Osteocyte (in vitro differentiated cells): ENCODE measurements at places on chromosomes 6 and 20. TPM values are rescaled to one million over a fixed set of nuclear protein-coding genes. Genes with fewer than 3 reads are reported as not detected.

STMND1 gene
- not detected in 2 replicates for total RNA-seq

PLEKHG1 gene
- 3.3 and 4.3 TPM in 2 replicates for total RNA-seq

AVP gene
- not detected in 2 replicates for total RNA-seq

MCHR2 gene
- total RNA-seq = not detected in 2 replicates

CRISP3 gene
- total RNA-seq = not detected in 2 replicates

SGK2 gene
- total RNA-seq = 0.52 and 2.5 TPM in 2 replicates

DNA sequence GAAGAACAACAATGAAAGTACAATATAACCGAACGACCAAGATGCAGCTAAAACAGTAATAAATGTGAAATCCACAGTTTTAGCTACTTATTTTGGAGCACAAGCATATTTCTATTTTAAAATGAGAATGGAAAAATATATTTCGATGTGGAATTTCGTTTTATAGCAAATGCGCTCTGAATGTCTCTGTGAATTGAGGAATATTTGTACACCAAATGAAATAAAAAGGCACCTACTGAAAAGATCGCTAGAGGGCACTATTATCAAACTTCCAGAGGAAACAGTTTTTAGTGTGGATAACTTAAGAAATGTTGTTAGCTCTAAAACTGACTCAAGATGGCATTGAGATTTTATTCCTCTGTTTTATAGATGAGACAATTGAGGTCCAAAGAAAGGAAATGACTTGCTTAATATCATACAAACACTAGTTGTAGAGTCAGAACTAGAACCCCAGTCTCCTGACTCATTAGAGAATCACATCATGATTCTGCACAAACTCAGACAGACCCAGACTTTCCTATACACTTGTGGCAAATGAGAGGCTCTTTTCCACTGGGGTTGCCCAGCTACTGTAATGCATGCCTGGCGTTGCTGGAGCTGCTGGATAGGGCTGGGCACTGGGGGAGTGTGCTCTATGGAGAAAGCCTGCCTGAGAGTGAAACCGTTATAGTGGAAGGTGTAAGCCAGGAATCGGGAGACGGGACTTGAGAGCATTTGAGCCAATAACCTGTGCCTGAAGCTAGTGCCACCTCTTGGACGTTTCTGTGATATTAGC is 51.9 kb downstream of the GCLC start:
- DNase-seq = no peak
- peaks cover 27% of the 10 kb centered on the region for H3K4me1 ChIP-seq
- H3K4me3 ChIP-seq = no peak overlapping the region
- peaks cover 2% of the 10 kb centered on the region for H3K36me3 ChIP-seq
- H3K27me3 ChIP-seq = peaks cover 22% of the 10 kb centered on the region

DNA sequence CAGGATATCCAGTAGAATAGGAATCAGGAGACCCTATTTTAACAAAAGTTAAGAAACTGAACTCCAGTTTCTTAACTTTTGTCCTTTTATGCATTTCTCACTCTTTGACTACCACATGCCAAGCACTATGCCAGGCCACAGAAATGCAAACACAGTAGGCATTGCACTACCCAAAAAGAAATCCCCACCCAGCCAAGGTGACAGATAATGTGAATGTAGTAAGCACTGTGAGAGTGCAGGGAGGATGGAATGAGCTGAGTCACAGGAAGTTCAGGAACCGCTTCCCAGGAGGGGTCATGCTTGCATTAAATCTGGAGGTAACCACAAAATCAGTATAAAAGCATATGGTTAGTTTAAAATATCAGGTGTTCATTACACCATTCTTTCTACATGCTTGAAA is 20.1 kb upstream of the FAM83C start:
- H3K27ac ChIP-seq = peak overlapping the region; percentile 75
- peaks cover 70% of the 10 kb centered on the region for H3K4me1 ChIP-seq
- no peak overlapping the region for H3K4me3 ChIP-seq
- H3K27me3 ChIP-seq = no peaks in the 10 kb centered on the region
- no peak for DNase-seq

DNA sequence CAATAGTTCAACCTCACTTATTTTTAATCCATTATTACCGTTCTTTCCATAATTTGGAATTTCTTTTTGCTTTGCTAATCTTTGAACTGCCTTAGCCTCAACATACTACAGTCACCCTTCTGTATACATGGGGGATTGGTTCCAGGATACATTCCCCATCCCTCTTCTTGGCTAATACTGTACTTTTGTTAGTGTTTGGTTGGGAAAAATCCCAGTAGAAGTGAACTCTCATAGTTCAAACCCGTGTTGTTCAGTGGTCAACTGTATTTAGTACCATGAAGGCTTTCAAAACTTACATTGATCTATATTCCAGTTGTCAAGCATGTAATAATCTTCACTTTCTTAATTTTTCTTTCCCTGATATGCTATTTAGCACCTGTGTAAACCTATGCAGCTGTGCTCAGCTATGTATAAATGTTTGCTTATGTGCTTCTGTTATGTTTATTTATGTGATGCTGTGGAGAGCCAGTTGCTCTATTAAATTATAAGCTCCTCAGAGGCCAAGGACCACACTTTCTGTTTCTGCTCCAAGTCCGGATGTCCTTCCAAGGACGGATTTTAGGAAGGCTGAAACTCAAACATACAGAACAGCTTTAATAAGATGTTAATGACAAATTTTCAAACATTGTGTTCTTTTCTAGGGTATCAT is 33.3 kb upstream of the LAMA4 start:
- H3K27ac ChIP-seq = no peak overlapping the region
- DNase-seq = no peak
- H3K4me3 ChIP-seq = no peak overlapping the region
- peaks cover 33% of the 10 kb centered on the region for H3K4me1 ChIP-seq
- no peaks in the 10 kb centered on the region for H3K36me3 ChIP-seq
- H3K27me3 ChIP-seq = no peaks in the 10 kb centered on the region

- H3K27ac ChIP-seq = no peak overlapping the region
- H3K36me3 ChIP-seq = no peaks in the 10 kb centered on the region
- no peak for DNase-seq
- no peaks in the 10 kb centered on the region for H3K27me3 ChIP-seq
- H3K4me3 ChIP-seq = no peak overlapping the region
These were observed 5.8 kb upstream of the MAP3K5 start for GRCh38 chr6:136798044-136798443.

GRCh38 chr20:60095456-60095855 is 137.2 kb downstream of the CDH26 start:
- H3K4me3 ChIP-seq = no peak overlapping the region
- no peaks in the 10 kb centered on the region for H3K27me3 ChIP-seq
- no peaks in the 10 kb centered on the region for H3K4me1 ChIP-seq

- peaks cover 44% of the 10 kb centered on the region for H3K27me3 ChIP-seq
- no peak overlapping the region for H3K27ac ChIP-seq
- H3K4me3 ChIP-seq = no peak overlapping the region
- H3K36me3 ChIP-seq = no peaks in the 10 kb centered on the region
These were observed 64.3 kb upstream of the PAK5 start for GRCh38 chr20:9903048-9903655.

GRCh38 chr6:55955684-55956083 is 80.3 kb upstream of the BMP5 start:
- H3K27me3 ChIP-seq = no peaks in the 10 kb centered on the region
- H3K27ac ChIP-seq = no peak overlapping the region
- H3K4me3 ChIP-seq = no peak overlapping the region
- H3K4me1 ChIP-seq = peaks cover 6% of the 10 kb centered on the region
- H3K36me3 ChIP-seq = no peaks in the 10 kb centered on the region

DNA sequence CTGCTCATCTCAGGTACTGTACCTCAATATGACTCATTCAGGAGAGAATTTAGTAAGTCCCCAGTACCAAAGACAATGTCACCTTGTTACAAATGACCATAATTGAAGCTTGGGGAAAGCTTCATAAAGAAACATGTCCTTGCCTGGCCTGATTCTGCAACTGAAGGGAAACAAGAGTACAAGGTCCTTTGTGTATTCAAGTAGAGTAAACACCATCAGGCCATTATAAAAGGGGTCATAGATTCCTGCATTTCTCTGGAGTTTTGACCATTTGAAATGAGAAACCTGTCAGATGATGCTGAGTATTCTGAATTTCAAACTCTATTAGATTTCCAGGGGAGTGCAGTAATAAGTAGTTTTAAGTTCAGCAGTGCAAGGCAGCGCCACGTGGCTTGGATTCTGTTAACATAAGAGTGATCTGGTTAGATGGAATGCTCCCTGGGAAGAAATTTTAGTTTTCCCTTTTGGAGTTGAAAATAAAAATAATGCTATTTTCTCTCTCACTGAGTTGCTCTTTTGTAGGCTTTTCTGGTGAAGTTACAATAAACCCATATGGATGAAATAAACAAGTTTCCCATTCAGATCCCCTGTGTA is 1054.3 kb downstream of the EPHA7 start:
- H3K27ac ChIP-seq = no peak overlapping the region
- no peak overlapping the region for H3K4me3 ChIP-seq
- no peak for DNase-seq
- peaks cover 10% of the 10 kb centered on the region for H3K4me1 ChIP-seq

GRCh38 chr20:38730989-38731737 is 6.9 kb downstream of the SLC32A1 start:
- peaks cover 3% of the 10 kb centered on the region for H3K36me3 ChIP-seq
- H3K27ac ChIP-seq = no peak overlapping the region
- DNase-seq = no peak
- H3K4me3 ChIP-seq = peak overlapping the region; percentile 45
- peaks cover 94% of the 10 kb centered on the region for H3K27me3 ChIP-seq

GRCh38 chr6:91299544-91300491 is 712.9 kb upstream of the MAP3K7 start:
- peak overlapping the region; percentile 96 for H3K27ac ChIP-seq
- H3K4me1 ChIP-seq = peaks cover 53% of the 10 kb centered on the region
- H3K36me3 ChIP-seq = peaks cover 10% of the 10 kb centered on the region
- no peak overlapping the region for H3K4me3 ChIP-seq

DNA sequence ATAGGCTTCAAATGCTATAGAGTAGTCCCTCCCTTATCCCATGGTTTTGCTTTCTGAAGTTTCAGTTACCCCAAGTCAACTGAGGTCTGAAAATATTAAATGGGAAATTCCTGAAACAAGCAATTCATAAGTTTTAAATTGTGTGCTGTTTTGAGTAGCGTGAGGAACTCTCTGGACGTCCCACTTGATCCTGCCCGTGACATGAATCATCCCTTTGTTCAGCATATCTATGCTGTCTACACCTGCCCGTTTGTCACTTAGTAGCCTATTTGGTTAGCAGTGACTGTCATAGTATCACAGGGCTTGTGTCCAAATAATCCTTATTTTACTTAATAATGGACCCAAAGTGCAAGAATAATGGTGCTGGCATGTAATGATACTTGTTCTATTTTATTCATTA is 5.0 kb downstream of the PCMT1 start:
- H3K4me1 ChIP-seq = peaks cover 13% of the 10 kb centered on the region
- no peak for DNase-seq
- H3K27ac ChIP-seq = no peak overlapping the region
- H3K27me3 ChIP-seq = no peaks in the 10 kb centered on the region
- no peak overlapping the region for H3K4me3 ChIP-seq

DNA sequence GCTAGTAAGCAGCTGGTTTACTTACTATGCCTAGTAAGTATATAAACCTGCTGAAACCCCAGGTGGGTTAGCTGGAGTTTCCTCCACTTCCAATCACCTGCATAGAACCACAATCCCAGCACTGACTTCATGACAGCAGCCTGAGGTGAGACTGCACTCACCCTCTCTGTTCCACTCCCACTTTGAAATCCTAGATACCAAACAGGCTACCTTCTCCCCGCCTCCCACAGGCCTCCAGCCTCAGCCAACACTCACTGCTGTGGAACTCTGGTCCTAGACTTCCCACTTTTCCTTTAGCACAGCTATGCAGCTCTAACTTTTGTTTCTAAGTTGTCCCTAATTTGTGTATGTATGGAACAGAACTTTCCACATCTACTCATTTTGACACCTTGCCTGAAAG is 149.7 kb upstream of the ARID1B start:
- H3K36me3 ChIP-seq = no peaks in the 10 kb centered on the region
- no peaks in the 10 kb centered on the region for H3K4me1 ChIP-seq
- no peak overlapping the region for H3K27ac ChIP-seq
